ENCODE measurements at places on chromosomes 11 and 22. TPM values are rescaled to one million over a fixed set of nuclear protein-coding genes. Genes with fewer than 3 reads are reported as not detected.

DNA sequence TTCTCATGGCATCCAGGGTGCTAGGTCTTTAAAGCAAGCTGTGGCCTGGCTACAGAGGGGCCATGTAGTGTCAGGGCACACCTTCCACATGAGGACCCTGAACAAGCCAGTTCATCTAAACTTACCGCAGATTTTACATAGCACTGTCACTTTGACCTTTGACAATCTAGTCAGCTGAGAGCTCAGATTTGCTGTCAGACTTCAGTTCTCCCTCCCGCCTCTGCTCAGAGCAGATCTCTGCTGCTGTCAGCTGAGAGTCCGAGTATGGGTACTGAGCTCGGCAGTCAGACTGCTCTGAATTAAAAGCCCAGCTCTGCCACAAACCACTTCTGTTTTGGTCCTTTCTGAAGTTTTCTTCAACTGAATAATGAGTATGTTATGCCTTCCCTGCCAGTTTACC, 507.1 kb downstream of the SOX6 start:
- no peak for DNase-seq

- no peak for DNase-seq
These were observed 105.6 kb upstream of the ALDH3B2 start for GRCh38 chr11:67780056-67780455.

DNA sequence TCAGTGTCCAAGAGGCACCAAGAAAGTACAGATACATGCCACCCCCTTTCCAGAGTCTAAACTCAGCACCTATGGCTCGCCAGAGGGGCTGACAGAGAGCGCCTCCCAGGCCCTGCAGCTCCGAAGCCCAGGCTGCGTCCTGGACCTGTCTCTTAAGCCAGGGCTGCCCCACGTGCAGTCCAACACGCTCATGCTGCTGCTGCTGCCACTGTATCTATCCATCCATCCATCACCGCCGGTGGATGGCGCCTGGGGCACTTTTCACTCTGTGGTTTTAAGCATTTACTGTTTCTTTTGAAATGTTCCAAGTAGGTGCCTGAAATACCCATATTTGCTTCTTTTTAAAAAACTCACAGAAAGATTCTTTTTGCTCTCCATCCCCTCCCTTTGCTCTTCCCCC, 41.8 kb downstream of the MACROD1 start:
- DNase-seq, result no peak

DNA sequence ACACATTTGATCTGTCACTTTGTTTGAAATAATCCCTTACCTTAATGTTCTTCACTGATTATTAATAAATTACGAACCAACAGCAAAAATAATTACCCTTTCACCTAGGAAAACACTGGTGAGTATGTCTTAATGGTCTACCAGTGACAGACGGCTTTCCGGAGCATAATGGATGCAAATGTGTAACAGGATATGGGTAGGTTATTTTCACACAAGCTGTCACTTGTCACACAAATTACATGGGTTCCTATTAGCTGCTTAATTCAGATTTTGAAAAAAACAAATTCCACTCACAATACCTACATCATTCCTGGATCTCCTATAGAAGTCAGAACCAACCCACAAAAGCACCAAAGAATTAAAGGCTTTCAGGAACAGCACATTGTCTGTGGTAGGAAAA, 127.9 kb downstream of the WT1 start:
- DNase-seq, result no peak

DNA sequence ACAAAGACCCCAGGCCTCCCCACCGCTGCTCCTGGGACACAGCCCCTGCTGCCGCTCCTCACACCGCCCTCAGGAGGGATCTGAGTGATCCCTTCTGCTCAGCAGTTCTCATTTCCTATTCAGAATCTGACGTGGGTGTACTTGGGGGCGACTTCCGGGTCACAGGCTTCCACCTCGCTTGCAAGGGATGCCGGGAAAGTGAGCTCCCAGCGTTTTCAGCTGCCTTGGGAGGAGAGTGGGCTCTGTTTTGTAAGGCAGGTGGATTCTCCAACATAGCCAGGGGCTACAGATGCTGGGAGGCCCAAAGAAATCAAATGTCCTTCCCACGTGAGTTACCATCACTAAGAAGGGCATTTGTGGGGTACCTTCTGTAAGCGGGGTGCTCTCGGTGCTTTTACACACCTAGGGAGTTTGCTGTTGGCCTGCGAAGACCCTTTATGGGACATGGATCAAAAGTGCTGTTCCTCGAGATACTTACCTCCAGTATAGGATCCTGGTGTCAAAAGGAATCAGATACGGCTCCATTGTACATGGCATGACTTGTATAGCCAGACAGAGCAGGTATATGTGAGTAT, 9.7 kb upstream of the LRRC10B start:
- DNase-seq, result no peak

DNA sequence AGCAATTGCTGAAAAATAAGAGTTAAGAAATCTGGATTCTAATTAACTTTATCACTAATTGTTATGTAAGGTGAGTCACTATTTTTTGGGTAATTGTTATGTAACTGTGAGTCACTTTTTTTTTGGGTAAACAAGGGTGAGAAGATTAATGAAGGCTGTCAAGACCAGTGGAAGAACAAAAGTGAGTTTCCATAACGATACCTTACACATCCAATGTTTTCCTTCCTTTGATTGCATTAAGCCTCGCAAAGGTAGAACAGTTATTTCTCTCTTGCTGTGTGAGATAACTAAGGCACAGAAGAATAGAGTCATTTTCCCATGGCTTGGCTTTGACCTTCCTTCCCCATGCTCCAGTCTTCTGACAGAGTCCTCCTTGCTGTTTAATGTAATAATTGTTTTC, 374.7 kb downstream of the DDX10 start:
- no peak for DNase-seq

GRCh38 chr11:119422809-119423508, at the start of gene THY1:
Gene THY1 (minus strand): TSS chr11:119423172. CDS start chr11:119420905, 2,267 bp downstream.
- no peak for DNase-seq

DNA sequence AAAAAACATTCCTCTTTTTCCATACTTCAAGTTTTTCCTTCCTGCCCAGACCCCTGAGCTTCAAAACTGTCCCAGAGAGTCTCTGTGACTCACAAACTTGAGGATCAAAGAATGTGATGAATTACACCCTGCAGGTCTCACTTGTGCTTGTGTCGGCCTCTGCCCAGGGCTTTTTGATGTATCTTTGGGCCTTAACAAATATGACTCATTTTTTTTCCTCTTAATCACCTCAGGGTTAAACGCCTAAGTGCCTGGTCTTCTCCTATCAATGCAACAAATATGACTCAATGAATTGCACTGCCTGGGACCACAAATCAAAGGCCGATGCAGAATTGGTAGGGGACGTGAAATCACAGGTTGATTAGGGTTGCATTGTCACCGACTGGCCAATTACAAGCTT, 267.7 kb downstream of the LARGE1 start:
- DNase-seq, result peak; percentile 5

ADM gene
- 68.1 TPM for total RNA-seq

ENTHD1 gene
- total RNA-seq, result not detected

MYO18B gene
- total RNA-seq, result not detected

- no peak for DNase-seq
These were observed 31.6 kb downstream of the MARK2 start for GRCh38 chr11:63870351-63871140.

UBE2L3 gene
- 60.0 TPM for total RNA-seq

ASCL2 gene
- not detected for total RNA-seq

FBLN1 gene
- total RNA-seq, result 29.0 TPM

GRCh38 chr11:2621894-2622293, 77.9 kb downstream of the KCNQ1OT1 start:
- no peak for DNase-seq

DNA sequence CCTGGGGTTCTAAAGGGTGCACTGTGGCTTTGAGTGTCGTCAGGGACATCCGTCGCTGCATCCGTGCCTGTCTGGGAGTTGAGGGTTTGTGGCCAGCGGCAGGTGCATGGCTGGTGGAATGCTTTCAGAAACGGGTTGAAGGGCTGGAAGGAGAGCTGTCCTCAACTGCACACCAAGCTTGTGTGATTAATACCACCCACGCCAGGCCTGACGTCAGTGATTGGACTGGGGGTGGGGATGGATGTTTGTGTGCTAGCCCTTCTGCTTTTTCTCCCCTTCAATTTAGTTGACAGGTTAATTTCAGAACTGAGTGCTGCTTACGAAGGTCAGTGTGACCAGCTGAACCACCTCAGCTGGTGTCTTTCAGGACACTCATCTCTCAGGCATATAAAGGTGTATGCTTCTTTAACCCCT, 3.2 kb upstream of the GAB2 start:
- peak; percentile 65 for DNase-seq

DNA sequence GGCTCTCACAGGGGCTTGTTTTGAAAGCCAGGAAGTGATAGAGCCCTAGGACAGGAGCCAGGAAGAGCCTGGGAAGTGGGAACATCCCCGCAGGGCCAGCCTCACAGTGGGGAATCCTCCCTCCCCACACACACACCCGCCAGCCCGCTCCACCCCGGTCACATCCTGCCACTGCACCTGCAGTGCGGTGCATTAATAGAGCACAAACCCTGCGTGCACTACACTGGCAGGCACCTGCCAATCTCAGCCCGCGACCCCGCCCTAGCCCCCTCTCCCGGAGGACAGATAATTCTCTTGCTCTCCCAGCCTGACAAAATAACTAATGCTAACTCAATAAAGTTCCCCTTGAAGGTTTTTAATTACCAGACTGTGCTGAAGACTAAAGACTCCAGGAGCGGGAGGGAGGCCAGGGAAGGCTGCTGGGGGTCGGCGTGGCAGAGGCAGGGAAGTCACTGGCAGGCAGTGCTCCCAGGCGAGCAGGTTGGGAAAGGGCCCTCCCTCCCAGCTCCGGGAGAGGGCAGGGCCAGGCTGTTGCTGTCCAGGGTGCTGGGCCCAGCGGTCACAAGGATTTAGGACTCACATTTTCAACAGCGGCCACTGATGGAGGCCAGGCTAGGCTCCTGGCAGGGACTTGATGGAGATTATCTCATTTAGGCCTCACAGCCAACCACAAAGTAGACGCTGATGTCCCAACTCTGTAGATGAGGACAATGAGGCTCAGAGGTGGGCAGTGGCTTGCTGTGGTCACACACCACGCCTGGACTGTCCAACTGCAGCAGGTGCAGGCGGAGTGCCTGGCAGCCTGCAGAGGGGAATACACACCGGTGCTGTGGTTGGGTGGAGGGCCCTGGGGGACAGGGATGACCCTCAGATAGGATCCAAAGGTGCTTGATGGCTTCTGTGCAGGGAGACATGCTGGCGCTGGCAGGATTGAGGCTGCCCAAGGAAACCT, 23.9 kb upstream of the TCF20 start:
- no peak for DNase-seq

KRTAP5-2 gene
- total RNA-seq, result not detected

CASP5 gene
- total RNA-seq, result not detected

GRCh38 chr11:73760135-73760678, 667 bp downstream of the RAB6A start:
- no peak for DNase-seq

GRCh38 chr22:27885977-27886842, 32.8 kb downstream of the PITPNB start:
- peak; percentile 35 for DNase-seq

GRCh38 chr11:69950120-69950519, 128.0 kb upstream of the ANO1 start:
- DNase-seq, result no peak

GRCh38 chr11:43138621-43139140, 173.1 kb upstream of the API5 start:
- no peak for DNase-seq
